ENCODE measurements at places on chromosomes 6 and 20.

GRCh38 chr6:17341117-17341805 is 52.1 kb upstream of the CAP2 start:
- DNase-seq = no peak

GRCh38 chr6:285030-285771 is 7.1 kb upstream of the DUSP22 start:
- no peak for DNase-seq

DNA sequence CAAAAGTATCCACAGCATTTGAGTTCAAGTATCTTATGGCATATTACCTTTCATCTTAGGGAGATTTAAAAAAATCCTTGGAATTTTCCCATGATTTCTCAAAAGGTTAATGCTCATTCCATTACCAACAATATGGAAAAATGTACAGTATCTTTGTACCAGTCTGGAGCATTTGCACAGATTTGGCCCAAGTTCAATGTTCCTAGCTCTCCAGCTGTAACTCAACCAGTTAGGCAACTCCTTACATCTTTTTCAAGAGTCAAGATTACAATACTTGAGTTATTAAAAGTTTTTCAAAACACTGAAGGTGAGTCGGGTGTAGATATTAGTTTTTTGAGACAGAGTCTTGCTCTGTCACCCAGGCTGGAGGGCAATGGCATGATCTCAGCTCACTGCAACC is 1.0 kb downstream of the OR2J2 start:
- no peak for DNase-seq

DNA sequence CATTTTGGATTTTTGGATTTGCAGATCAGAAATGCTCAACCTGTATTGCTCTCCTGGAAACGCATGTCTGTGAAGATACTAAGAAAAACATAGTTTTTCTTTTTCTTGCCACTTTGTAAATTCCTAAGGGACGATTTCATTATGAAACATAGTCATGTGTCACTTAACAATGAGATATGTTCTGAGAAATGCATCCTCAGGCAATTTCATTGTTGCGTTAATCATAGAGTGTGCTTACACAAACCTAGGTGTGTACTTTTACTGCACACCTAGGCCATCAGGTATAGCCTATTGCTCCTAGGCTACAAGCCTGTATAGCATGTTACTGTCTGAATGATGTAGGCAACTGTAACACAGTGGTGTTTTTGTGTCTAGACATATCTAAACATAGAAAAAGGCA is 13.4 kb upstream of the THEMIS start:
- DNase-seq = no peak

- no peak for DNase-seq
Measured at GRCh38 chr6:30158475-30159040, 2.5 kb downstream of the TRIM10 start.

DNA sequence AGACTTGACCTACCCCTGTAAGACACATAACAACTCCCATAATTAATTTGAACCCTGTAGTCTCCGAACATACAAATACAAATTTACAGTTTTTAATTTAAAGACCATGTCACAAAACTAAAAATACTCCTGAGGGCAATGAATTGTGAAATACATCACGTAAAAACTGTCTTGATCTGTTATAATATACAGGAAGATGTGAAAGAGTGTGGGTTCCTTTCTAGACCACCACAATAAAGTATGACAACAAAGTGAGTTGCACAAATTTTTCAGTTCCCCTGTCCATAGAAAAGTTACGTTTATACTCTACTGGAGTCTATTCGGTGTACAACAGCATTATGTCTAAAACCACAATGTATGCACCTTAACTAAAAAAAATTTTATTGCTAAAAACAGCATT is 11.0 kb upstream of the BLOC1S5 start:
- no peak for DNase-seq

- no peak for DNase-seq
Measured at GRCh38 chr6:129195643-129196042, 312.7 kb downstream of the LAMA2 start.

GRCh38 chr6:111592726-111593511 is 12.8 kb downstream of the TRAF3IP2 start:
- DNase-seq = no peak

DNA sequence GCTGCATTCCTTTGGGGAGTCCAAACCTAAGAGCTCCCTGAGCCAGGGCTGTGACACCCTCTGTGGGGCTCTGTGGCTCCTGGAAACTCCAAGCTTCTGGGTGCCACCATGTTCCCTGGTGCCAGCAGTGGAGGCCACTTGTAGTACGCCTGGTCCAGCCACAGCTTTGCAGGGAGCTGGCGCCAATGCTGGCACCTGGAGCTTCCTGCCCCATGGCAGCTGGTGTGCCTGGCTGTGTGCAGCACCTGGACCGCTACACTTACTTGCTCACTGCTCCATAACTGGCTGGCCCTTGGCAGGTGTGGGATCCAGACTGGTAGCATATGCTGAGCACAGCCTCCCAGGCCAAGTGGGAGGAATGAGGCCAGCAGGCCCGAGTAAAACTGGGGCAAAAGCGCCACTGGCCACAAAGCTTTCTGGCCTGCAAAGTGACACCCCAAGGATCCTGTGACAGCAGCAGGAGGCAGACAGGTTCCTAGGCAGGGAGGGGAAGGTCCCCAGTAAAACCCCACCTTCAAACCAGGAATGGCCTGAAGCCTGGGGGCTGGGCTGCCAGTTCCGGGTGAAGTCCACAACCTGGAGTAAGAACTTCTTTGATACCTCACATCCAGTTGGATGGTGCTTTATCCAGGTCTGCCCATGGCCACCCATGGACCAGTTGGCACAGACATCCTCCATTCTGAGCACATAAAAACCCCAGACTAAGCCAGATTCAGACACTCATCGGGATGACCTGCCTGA is 461.0 kb downstream of the TBC1D32 start:
- no peak for DNase-seq

DNA sequence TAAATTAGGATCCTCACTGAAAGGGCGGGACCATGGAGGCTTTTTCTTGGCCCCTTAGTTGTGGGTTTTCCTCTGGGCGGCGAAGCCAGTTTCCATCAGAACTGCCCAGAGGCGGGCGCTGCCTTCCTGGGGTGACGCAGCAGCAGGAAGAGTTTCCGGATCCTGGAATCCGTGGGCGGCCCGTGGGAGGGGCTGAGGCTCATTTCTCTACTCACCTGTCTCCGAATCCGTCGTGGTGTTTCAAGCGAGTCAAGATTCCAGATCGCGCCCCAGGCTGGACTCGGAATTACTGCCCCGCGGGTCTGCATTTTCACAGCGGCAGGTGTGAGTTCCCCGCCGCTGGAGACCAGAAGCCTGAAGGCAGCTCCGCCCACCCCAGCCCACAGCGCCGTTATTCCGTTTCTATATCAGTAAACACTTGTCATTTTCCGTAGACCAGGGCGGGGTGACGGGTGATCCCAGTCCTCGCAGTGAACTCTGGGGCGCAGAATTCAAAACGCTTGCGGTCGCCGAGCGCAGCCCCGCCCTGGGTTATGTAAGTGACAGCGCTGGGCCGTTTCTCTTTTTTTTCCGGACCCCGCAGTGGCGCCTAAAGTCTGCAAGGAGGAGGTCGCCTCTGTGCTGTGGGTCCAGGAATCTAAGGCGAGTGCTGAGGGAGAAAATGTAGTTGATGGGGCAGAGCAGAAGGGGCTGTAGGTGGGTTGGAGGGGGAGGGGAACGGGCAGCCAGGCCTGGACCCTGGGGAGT is 27.2 kb upstream of the POU5F1 start:
- peak; percentile 76 for DNase-seq

DNA sequence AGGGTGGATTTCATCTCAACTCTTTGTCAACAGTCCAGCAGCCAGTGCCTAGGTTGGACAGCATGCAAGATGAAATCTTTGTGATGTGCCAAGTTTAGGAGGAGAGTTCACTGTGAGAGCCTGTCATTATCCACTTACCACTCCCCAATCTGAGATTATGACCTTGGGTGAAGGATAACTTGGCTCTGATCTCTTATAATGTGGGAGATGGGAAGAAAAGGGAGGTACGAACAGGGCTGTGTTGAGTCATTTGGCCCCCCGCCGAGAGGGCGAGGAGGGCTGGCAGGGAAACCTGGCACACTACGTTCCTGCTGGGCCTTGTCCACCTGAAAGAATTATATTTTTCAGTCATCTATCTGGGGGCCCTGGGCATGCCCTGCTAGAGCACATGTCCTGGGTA is 35.8 kb downstream of the LAMA4 start:
- no peak for DNase-seq

DNA sequence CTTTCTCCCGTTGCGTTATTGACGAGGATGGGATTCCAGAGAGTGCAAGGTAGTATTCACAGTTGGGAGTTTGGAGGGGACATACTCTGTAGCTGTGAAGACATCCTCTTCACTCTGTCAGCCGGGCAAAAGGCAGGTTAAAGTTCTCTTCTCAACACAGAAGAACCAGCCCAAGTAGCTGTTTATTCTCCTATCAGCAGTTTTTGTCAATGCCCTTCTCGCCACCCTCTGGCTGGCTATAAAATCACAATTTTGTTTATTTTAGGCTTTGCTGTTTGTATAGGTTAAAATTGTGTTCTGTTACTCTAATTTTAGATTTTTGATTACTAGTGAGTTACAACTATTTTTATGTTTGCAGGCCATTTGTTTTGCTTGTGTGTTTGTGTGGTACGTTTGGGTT is 37.9 kb upstream of the MAS1 start:
- DNase-seq = no peak

DNA sequence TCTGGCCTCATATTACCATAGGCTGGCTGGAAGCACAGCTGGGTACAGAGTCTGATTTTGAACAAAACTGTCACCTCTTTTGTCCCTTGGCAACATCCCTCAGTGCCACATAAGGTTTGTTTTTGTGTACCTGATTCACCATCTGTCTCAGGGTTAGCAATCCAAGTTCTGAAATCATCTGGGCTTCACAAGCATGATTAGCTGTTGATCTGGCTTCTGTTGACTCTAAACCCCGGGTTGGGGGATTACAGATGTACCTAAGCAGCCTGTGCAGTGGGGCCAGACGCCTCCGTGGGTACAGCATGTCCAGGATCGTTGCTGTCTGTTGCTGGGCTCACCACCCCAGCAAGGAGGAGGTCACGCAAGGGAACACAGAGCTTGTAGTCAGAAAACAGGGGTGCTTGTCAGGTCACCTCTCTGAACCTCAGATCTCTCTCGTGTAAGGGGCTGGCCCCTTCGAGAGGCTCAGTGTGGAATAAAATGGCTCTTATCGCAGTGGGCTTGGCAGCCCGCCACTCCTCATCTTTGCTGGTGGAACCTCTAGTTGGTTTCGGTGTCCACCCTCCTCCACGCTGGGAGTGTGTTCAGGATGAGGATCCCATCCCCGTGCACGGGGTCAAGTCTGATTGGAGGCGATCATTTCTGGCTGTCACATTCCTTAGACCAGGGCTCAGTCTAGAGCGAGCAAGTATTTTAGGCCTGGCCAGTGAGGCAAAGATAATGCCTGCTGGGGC is 39.2 kb upstream of the ZNF831 start:
- DNase-seq = no peak
